Panc1 (cell line): ENCODE measurements at places on chromosomes 1 and 21.

DNA sequence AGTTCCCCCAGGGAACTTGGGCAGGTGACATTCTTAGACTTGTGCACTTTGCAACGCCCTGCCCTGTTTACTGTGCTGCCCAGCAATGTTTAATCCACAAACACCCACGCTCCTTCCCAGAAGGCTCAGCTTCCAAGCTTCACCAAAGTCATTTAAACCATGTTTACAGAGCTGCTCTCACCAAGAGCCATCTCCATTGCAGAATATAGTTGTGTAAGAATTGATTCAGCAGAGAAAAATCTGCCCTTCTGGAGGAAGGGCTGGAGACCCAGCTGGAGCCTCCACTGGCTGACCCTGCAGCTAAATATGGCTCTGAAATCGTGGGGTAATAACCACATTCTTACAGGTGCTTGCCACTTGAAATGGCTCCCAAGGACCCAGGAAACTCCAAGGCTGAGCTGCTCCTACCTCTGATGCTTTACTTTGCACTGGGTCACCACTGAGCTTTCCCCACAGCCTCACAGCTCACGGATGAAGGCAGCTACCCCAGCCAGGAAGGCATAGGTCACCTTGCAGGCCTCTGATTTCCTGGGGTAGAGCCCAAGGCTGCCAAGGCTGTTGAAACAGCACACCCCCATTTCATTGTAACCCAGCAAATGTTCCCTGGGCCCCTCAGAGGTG is 8.7 kb downstream of the CAPN2 start:
- no peak for DNase-seq

DNA sequence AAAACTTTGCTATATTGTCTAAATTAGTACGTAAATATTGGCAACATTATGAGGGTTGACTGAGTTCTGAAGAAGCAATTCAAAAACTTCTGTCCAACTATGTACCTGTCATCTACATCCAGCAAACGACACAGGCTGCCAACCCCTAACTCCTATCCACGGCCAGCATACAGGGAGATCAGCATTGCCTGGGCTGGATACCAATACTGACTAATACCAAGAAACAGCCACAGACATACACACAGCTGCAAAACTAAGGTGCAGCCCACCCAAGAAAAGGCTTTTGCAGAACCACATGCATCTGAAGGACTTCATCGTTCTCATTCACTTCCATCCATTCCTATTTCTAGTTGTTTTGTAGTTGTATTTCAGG is 2.0 kb downstream of the KIAA0319L start:
- DNase-seq = no peak

GRCh38 chr21:17925899-17926298 is 106.7 kb upstream of the C21orf91 start:
- no peak for DNase-seq

GRCh38 chr1:35603941-35604340 is 30.8 kb downstream of the TFAP2E start:
- DNase-seq = no peak

DNA sequence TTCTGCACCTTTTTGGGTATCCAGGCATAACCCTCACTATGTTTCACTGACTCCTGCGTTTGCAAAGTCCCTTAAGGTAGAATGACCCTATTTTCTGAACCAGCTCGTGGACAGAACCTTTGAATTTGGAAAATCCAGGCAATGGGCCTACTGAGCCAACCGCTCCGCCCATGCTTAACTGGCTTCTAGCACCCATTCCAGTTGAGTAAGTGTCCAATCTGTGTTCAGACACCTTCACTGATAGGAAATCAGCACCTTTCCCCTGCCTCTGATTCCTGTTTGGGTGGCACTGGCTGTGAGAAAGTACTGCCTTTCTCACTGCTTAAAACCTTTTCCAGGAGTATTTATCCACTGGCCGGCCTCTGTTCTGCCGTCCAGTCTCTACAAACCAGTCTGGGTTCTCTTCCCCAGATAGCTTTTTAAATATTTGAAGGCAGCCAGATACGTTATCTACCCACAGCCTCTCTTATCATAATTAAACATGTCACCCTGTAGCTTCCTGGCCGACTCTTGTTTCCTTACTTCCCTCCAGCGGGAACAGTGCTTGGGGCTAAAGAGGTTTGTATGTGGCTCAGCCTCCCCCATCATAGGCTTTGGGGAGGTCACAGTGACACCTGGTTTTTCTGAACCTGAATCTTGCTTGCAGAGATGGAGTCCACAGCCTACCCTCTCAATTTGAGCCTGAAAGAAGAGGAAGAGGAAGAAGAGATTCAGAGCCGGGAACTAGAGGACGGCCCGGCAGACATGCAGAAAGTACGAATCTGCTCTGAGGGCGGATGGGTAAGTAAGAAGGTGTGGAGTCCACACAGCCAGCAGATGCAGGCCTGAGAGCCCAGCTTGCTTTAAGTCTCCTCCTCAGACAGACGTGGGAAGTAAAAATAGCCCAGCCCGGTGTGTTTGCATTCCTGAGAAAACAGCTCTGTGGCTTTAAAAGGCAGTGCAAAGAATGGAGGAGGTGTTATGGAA is 1.3 kb downstream of the POGK start:
- no peak for DNase-seq

DNA sequence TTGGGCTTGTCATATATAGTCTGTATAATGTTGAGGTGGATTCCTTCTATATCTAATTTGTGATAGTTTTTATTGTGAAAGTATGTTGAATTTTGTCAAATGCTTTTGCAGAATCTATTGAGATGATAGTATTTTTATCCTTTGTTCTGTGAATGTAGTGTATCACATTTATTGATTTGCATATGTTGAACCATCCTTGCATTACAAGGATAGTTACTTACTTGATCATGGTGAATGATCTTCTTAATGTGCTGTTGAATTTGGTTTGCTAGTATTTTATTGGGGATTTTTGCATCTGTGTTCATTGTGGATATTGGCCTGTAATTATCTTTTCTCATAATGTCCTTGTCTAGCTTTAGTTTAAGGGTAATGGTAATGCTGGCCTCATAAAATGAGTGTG is 8.3 kb downstream of the FGGY start:
- DNase-seq = no peak

DNA sequence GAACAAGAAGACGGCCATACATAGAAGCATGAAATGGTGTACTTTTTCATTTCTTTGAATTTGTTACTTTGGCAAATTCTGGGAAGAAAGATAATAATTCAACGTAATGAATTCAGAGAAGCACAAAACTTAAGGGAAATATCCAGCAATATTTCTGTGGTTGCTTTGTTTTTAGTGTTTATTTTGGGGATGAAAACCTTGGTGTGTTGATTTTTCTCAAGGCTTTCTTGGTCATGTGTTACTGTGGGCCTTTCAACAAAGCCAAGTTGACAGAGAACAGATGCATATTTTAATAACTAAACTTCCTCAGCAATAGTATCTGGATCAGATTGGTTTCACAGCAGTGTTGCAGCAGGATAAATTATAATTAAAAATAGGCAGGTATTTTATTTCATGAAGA is 273.5 kb downstream of the GPR52 start:
- DNase-seq = no peak

GRCh38 chr1:194908643-194909042 is 1699.6 kb downstream of the KCNT2 start:
- no peak for DNase-seq

DNA sequence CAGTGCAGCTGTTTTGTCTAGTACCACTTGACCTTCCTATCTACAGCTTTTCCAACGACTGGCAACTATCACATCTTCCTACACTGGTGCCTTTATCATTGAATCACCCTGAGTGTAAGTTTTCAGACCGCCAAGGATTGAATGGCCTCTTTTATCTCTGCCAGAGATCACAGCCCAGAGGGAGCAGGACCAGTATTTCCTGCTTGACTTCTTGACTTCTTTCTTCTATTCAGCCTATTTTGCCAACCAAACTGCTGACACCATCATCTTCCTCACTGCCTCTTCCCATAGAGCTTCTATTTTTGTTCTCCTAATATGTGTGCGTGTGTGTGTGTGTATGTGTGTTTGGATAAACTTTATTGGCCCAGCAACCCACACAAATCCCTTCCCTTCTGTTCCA is 53.8 kb downstream of the SERBP1 start:
- DNase-seq = no peak

GRCh38 chr21:18743531-18743930 is 339.9 kb upstream of the TMPRSS15 start:
- no peak for DNase-seq

DNA sequence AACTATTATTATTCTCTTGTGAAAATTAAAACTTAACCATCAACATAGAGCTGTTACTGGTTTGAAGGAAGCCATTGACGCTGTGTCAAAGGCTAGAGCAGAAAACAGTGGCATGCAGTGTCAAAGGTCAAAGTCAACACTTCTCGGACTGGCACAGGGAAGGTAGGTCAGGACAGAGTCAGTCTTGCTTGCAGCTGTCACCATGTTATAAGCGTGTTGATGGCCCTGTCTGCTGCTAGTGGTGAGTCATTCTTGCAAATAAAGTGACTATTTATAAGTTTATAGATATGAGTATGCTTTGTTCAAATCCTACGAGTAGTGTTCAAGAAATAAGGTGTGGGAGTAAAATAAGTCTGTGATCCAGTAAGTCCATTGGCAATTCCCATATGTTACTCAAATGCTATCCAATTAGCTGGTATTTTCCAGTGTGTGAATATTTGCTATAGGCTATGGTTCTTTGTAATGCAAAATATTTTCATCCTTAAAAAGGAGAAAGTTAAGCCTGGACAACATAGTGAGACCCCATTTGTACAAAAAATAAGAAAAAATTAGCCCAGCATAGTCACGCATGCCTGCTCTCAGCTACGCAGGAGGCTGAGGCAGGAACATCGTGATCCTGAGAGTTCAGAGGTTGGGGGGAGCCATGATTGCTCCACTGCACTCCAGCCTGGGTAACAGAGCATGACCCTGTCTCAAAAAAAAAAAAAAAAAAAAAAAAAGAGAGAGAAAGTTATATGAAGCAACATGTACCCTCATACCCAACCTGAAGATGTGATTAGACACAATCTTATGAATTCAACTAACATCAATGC is 26.3 kb upstream of the TINAGL1 start:
- no peak for DNase-seq

- no peak for DNase-seq
These were observed 27.7 kb upstream of the ATP5PO start for GRCh38 chr21:33943293-33943692.

- DNase-seq = no peak
These were observed 5.4 kb downstream of the SOAT1 start for GRCh38 chr1:179298952-179299351.

- no peak for DNase-seq
These were observed 282.2 kb downstream of the RYR2 start for GRCh38 chr1:237324226-237324625.

GRCh38 chr1:77282866-77283539 is 1.2 kb downstream of the AK5 start:
- DNase-seq = no peak

DNA sequence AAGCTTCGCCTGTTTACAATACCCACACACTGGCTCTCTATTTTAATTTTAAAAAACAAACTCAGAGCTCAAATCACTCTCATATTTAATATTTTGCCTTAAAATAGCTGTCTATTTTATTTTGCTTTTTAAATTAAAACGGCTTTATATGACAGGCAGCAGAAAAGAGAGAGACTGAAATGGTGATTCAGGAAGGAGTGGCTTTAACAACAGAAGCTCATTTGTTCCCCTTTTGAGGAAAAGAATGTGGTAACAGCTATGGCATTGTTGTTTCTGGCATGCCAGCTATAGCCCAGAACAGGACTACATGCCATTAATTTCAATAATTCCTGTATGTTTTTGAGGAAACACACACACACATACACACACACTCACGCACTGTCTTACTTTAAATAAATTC is 234.2 kb upstream of the PTBP2 start:
- DNase-seq = no peak

- DNase-seq = no peak
These were observed 7.1 kb downstream of the NRDC start for GRCh38 chr1:51871351-51871975.

- DNase-seq = peak; percentile 35
These were observed 124.6 kb upstream of the ZNF648 start for GRCh38 chr1:182185842-182186756.

DNA sequence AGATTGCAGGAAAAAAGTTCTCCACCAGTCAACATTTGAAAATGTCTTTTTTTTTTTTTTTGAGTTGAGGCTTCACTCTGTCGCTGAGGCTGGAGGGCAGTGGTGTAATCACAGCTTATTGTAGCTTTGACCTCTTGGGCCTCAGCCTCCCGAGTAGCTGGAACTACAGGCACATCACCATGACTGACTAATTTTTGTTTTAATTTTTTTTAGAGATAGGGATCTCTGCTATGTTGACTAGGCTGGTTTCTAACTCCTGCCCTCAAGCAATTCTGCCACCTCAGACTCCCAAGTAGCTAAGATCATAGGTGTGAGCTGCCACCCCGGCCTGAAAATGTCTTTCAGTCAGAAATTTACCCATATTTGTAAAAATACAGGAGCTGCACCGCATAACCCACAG is 30.6 kb upstream of the USP24 start:
- DNase-seq = no peak

DNA sequence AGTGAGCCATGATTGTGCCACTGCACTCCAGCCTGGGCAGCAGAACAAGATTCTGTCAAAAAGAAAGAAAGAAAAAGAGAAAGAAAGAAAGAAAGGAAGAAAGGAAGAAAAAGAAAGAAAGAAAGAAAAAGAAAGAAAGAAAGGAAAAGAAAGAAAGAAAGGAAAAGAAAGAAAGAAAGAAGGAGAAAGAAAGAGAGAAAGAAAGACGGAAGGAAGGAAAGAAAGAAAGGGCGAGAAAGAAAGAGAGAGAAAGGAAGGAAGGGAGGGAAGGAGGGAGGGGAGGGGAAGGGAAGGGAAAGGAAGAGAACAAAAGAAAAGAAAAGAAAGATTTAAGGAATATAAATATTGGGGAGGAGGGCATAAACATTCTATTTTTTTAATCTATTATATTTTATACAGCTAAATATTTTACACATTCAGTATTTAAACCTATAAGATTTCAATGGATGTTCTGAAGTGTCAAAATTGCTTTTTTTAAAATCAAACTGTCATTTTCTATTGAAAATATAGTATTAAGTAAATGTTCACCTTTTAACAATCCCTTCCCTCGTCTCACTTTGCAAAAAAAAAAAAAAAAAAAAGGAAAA is 6.8 kb upstream of the JAK1 start:
- no peak for DNase-seq

DNA sequence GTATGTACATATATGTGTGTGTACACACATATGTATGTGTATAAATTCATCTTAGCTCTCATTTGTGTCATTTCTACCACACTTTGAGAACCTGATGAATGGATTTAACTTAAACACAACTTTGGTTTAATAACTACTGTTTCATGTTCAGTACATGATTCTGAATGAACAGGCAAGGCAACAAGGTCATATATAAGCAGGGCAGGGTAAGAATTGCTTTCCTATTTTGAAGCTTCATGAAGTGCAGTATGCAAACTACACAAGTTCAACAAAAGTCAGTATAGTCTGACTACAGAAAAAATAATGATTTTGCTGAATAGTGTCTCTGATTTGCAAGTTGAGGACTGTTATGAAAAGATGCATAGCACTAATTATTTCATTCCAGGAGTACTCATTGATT is 127.6 kb downstream of the KCNK2 start:
- no peak for DNase-seq

DNA sequence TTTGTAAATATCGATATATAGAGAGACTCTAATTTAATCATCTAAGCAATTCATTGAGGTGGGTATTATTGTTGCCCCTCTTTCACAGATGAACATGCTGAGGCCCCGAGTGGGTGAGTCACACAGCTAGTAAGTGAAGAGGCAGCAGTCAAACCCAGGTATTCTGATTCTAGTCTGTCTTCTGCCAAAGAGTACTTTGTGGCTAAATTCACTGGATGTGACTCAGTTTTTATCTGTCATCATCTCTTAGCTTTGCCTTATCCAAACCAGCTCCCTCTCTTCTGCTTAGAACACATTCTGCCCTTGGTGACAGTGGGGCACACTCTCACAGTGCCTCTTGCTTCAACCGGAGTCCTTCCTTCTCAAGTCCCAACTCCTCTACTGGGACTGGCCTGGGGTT is 11.5 kb downstream of the FCRL5 start:
- no peak for DNase-seq
